GM12891 (cell line): ENCODE measurements at places on chromosomes 6 and 20.

DNA sequence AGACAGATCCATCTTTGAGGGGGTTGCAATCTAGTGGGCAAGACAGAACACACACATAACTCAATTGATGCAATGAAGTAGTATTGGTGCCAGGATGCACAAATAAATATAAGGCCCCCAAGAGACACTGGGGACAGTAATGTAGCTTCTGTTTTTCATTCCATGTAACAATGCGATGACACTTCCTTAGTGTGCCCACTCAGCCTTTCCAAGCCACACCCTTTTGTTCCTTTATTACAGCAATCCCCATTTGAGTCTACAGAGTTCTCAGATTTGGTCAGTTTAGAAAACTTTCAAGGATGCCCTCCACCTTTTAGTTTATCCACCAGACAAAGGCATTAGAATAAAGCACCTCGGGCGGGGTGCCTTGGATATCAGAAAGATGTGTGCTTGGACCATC lies 15.5 kb downstream of the TGM3 start:
- no peak for DNase-seq

- DNase-seq = no peak
These were observed 57.0 kb downstream of the FRK start for GRCh38 chr6:116003668-116004067.

GRCh38 chr6:20350215-20350614 lies 51.5 kb upstream of the E2F3 start:
- no peak for DNase-seq

- DNase-seq = no peak
These were observed 131.0 kb downstream of the ID4 start for GRCh38 chr6:19968201-19968600.

DNA sequence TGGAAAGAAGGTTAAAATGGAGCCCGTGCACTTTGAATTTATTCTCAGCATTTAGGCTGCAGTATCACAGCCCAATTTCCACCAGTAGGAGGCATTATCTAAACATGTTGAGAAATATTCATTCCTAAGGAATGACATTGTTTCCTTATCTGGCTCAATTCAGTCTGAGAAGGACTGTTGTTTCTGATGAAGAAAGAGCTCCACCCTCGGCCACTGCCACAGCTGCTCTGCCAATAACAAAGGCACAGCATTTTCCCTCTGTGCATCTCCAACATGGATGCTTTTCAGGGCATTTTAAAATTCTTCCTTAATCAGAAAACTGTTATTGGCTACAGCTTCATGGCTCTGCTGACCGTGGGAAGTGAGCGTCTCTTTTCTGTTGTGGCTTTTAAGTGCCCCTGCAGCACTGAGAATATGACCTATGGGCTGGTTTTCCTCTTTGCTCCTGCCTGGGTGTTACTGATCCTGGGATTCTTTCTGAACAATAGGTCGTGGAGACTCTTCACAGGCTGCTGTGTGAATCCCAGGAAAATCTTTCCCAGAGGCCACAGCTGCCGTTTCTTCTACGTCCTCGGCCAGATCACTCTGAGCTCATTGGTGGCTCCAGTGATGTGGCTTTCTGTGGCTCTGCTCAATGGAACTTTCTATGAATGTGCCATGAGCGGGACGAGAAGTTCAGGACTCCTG lies at the start of gene CALHM5:
CALHM5 (plus strand) TSS at position 216 of the 687 bp plus-strand sequence; CDS start at position 274, 58 bp downstream.
- DNase-seq = no peak

DNA sequence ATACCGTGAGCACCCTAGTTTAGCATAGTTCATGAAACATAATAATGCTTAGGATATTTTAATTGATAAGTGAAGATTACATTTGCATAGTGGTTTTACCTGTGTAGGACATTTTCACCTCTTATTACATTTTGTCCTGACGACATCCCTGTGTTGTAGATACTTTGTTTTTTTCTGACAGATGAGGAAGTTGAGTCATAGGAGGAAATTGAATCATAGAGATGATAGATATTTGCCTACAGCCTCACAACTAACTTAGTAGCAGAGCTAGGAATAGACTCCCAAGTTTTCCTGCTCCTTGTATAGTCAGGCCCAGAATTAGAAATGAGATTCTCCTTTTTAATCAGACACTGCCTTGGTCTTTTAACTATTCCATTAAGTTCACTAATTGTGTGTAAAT lies 100.5 kb upstream of the SUPT3H start:
- no peak for DNase-seq

- DNase-seq = no peak
These were observed 38.9 kb downstream of the MRAP2 start for GRCh38 chr6:84072442-84072997.

DNA sequence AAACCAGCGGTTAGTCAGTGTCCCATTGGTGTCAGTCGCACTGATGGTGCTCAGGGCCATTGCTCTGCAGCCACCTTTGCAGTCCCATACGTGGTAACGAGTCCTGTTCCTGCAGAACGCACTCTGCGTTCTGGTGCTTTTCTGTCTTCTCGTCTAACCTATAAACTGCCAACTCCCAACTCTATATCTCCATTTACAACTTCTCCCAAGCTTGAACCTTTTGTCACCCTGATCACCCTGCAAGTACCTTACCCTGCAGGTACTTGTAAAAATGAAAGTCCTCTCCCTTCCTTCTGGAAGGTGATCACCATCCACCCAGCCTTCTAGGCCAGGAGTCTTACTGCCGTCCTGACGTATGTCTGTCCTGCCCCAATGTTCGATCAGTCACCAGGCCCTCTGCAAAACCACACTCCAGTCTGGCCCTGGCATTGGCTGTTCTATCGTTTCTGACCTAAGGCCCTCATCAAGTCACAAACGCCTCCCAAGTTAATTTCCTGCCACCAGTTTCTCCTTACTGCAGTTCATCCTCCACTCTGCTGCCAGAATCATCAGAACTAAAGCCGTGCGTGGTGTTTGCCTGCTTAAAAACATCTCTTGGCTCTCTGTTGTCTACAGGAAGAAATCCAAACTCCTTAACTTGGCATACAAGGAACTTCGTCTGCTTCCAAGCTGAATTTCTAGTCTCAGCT lies 7.9 kb downstream of the RREB1 start:
- DNase-seq = no peak
